Fibroblast of gingiva (primary cell): ENCODE measurements at places on chromosomes 4 and X.
A peak's percentile ranks its signal among the peaks of the same experiment; 100 is the strongest.

DNA sequence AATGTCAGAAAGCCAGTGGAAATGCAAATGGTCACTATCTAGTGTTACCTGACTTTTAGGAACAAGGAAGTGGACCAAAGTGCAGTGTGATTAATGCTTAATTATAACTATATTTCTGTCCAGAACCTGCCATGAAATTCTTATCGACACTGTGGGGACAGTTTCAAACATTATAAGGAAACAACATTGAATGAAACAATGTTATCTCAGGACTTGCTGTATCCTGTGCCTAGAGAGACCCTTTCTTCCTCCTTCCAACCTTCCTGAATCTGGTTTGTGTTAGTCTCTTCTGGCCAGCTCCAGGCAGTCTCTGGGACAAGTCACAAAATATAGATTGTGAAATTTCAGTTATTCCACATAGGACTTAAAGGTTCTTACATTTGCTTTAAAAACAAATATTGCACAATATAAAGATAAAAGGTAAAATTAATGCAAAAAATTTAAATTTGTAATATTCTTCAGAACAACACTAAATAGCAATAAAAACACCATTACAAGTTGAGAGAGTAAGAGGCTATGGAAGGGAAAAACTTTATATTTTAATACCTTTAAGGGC, 203.4 kb downstream of the ZNF674 start:
- DNase-seq, result no peak

- DNase-seq, result no peak
These were observed 49.7 kb upstream of the USP9X start for GRCh38 chrX:41035582-41035981.

GRCh38 chrX:1481636-1482529, 29.2 kb upstream of the ASMTL start:
- peak; percentile 71 for DNase-seq

- DNase-seq, result peak; percentile 71
These were observed 117.2 kb downstream of the SLIT2 start for GRCh38 chr4:20368926-20369325.

DNA sequence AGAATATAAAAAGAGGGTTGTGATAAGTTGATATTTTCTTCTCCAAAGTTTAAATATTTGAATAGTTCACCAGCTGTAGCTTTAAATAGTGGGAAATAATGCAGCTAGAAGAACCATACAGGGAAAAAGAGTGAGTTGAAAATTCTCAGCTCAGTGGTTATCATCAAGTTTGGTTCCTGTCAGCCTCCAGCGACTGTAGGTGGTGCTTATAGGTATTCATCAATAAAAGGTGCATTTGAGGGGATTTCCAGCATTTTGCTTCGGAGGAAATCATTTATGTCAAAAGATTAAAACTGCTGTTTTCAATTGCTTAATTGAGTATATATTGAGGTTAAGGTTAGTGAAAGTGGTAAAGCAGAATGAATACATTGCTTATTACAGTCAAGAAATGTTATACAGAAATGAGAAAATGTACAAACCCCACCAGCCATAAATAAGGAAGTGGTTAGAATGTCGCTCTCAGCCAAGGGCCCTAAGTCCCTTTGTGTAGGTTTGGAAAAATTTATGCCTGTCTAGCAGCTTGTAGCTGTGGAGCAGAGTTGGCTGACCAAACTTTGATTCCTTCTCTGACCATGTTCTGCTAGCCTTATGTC, 532.9 kb upstream of the FTHL17 start:
- no peak for DNase-seq

- no peak for DNase-seq
These were observed 2023.0 kb upstream of the AGA start for GRCh38 chr4:179465131-179465797.

GRCh38 chrX:71912156-71912555, 1.5 kb downstream of the NHSL2 start:
- no peak for DNase-seq

GRCh38 chr4:183072176-183072575, 26.9 kb upstream of the WWC2 start:
- DNase-seq, result no peak

DNA sequence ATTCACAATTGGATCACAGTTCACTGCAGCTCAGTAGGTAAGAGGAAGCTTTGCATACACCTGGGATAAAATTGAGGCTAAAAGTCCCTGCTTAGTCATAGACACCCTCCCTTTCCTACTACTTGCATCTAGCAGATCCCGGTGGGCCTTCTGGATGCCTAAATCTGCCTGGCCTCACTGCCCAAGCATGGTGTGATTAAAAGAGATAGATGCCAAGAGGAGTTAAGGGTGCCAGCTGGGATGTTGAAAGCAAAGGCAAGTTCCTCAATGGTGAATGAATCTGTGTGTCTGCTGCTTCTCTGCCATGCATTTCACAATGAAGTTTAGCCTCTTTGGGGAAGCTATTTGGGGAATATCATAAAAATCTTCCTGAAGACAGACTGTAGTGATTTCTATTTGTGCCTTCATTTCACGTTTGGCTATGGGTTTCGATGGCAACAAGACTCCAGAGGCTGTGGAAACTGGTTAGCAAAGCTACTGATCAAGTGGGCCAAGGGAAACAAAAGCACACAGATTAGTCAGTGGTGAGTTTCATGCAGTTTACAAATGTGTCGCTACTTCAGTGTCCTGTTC, 534.0 kb downstream of the ANKRD50 start:
- DNase-seq, result peak; percentile 93

GRCh38 chr4:156972379-156973015, 898 bp upstream of the PDGFC start:
- DNase-seq, result no peak

GRCh38 chrX:120334151-120334550, 22.9 kb upstream of the TMEM255A start:
- DNase-seq, result no peak

- DNase-seq, result peak; percentile 53
These were observed 82.9 kb downstream of the STOX2 start for GRCh38 chr4:183987987-183988392.

GRCh38 chrX:7943600-7944245, 16.5 kb upstream of the PNPLA4 start:
- no peak for DNase-seq

GRCh38 chr4:70885174-70885573, 17.0 kb upstream of the MOB1B start:
- no peak for DNase-seq

DNA sequence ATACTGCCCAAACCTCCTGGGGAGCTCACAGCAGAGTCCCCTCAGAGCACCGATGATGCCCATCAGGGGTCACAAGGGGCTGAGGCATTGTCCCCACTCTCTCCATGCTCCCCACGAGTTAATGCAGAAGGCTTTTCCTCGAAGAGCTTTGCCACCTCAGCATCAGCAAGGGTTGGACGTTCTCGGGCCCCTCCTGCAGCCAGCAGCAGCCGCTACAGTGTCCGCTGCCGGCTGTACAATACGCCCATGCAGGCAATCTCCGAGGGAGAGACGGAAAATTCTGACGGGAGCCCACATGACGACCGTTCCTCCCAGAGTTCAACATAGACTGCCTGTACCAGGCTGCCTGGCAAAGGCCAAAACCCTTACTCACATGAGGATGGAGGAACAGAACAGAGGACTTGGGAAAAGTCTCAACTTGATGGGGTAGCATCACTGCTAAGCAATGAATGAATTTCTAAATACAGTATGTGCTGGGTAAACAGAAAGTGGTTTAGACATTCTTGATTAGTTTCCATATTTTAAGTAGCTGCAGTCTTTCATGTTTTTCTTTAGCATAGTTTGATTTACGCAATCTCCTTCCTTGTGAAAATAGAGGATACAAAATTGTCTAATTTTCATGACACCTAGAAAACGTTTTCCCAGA, 5.0 kb upstream of the SCML1 start:
- DNase-seq, result peak; percentile 84

DNA sequence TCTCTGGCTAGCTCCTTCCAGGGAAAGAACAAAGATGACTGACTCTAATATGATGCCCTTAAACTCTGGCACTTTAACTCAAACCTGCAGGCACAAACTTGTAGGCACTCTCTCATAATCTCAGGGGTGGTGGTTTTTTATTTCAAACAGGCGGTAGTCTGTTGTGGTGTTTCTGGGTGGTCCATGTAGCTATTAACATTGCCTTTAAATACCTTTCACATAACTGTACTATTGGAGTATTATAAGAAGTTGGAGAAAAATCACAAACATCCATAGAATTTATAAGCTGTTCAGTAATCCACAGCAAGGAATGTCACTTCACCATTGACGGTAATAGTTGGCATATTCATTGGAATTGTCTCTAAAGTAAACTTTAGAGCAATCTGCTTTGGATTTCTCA, 204.2 kb upstream of the PDE5A start:
- no peak for DNase-seq

DNA sequence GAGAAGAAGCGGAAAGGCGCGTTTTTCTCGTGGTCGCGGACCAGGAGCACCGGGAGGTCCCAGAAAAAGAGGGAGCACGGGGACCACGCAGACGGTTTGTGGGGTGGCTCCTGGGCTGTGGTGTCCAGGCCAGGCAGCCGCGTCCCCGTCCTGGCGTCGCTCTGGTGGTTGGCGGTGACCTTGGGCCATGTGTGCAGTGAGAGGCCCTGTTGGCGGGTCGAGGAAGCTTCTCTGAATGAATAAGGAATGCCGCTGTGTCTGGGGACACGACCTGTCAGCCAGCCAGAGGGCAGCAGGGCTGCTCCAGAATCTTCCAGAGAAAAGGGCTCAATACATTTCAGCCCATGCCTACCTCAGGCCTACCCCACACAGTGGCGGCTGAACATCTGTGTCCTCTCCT, 24.3 kb upstream of the HGFAC start:
- no peak for DNase-seq

DNA sequence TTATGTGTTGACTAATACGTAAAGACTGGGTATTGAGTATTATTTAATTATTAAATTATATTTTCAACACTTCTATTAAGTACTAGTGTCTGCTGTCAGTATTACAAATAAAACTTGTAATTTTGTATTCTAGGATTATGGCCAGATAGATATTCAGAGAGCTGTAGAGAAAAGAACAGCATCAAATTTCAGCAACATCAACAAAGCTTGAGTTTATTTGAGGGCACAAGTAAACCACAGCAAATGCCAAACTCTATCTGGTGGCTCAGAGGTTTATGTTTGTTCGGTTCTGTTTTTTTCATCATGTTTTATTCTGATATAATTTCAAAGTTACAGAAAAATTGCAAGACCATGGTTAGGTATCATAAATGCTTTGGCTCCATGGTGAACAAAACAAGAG, 1530.5 kb downstream of the PCDH18 start:
- peak; percentile 60 for DNase-seq

DNA sequence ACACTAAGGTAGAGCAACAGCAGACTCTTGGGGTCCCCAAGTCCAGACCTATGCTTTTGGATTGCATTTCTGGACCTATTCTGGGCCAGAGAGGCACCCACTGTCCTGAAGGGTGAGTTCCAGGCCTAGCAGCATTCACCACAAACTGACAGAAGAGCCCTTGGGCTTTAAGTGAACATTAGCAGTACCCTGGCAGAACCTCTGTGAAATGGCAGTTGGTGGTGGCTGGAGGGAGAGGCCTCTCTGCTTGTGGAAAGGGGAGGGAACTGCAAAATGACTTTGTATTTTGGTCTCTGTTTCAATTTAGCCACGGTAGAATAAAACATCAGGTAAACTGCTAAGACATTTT, 1211.9 kb downstream of the PCDH18 start:
- DNase-seq, result no peak

DNA sequence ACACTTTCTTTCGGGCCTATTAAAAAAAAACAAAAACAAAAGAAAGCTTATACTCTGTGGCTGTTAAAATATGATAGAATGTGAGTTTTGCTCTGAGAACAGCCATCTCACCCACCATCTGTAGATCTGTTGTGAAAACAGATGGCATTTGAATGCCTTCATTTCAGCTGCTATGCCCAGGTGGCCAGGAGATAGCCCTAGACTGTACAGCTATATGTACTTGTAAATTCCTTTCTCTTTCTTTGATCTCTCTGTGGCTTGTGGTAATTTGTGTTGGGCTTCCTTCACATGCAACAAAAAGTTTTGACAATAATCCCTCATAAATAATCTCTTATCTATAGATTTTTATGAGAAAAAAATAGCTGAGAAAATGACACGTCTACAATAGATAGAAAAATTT, 38.1 kb downstream of the PNPLA4 start:
- DNase-seq, result no peak

- DNase-seq, result no peak
These were observed 1660.3 kb upstream of the PCDH10 start for GRCh38 chr4:131488772-131489171.

DNA sequence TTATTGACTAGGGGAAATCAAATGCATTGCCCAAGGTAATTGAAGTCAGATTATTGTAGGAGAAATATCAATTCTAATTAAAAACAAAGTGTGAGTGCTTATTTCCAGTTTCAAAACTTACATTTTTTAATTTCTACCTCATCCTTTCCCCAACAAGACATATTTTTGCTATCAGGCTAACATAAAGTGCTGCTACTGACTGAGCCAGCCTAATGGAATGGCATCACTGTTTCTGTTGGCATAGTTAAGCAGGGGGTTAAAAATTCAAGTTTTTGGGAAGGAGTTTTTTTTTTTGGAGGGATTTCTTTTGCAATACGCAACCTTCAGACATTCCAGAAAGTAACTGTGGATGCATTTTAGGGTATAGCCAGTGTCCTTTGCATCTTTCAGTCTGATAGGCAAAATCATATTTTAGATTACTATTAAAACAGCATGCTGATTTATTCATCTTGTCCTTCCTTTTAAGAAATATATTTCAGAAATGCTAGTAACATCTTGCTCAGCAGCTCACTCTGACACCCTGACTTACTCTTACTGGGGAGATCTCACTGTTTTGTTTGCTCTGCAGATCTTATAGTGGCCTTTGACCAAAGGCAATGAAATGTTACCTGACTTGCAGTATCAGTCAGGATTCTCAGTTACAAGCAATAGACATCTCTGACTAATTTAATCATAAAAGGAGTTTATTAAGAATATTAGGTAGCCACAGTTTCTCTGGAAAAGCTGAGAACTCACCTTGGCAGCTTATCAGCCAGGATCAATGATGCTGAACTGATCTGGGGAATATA, 24.4 kb downstream of the GAB1 start:
- DNase-seq, result peak; percentile 25

DNA sequence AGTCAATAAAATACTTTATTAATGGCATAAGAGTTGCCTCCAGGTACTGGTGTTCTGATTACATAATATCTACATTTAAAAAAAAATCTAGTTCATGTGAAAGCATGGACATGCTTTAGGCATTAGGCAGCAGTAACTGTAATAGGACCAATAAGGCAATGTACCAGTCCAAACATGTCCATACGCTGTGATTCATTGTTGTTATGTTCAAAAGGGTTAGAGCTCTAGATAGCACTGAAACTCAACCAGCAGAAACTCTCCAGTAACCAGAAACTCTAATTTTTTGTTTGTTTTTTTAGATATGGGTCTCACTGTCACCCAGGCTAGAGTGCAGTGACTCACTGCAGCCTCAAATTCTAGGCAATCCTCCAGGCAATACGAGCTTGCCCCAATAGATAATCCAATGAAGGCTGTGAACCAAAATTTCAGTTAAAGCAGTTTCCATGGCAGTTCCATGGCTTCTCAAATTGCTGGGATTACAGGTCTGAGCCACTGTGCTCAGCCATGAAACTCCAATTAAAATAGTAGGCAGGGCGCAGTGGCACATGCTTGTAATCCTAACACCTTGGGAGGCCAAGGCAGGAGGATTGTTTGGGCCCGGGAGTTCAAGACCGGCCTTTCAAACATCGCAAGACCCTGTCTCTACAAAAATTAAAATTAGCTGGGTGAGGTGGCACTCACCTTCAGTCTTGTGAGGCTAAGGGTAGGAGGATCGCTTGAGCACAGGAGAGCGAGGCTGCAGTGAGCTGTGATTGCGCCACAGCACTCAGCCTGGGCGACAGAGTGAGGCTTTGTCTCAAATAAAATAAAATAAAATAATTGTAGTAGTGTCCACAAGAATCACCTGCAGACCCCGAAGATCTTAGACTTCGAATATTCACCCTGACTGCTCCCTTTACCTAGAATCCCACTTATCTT, 36.3 kb downstream of the MGARP start:
- peak; percentile 98 for DNase-seq
